ENCODE measurements at places on chromosomes 2 and 18.

GRCh38 chr18:45462179-45462578, 153.1 kb upstream of the SLC14A2 start:
- DNase-seq = no peak

GRCh38 chr2:241506793-241507429, 1.5 kb downstream of the STK25 start:
- DNase-seq = no peak

- no peak for DNase-seq
Measured at GRCh38 chr2:202165945-202166344, 72.5 kb downstream of the SUMO1 start.

GRCh38 chr18:10526561-10526949, 728 bp downstream of the NAPG start:
- DNase-seq = no peak

DNA sequence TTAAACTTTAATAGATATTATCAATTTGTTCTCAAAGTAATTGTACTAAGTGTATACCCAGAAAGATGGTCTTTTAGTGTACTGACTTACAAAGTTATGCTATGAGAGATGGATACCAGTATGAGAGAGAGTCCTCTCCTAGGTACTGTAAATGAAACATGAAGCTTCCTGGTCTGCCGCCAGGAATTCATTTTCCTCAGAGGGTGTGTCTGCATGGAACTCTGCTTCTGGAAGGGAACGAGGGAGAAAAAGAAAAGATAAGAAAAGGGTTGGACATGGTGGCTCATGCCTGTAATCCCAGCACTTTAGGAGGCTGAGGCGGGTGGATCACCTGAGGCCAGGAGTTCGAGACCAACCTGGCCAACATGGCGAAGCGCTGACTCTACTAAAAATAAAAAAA, 2.2 kb upstream of the SSB start:
- no peak for DNase-seq

DNA sequence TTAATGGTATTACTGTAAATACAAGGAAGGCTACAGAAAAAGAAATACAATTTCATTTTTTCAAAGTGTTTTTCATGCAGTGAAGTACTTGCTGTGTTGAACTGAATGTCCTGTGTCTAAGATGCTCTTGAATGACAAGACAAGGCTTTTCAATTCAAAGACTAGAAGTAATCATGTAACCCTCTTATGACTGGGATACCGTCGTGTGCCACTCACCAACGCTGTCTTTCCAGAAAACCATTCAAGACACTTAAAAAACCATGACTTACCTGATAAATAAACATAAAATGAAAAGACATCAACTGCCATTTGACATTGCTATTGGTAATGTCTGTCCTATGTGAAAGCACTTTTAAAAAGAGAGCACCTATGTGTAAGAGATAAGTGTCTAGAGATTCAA, 183.1 kb upstream of the DPP10 start:
- DNase-seq = no peak

DNA sequence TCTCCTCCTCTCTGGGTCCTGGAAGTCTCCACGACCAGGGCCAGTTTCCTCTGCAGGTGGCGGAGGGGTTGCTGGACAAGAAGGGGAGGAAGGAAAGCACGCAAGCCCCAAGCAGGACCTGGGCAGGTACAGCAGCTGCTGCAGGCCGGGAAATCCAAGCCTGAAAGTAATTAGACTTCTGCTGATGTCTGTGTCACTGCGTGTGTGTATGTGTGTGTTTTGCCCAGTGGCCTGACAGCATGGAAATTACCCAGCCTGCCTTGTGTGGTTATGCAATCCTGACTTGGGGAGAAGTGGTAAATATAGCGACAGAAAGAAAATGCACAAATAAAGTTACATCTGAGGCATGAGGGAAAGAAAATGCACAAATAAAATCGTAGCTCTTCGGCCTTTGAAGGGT, 121.8 kb upstream of the ZBTB14 start:
- peak; percentile 41 for DNase-seq

- no peak for DNase-seq
Measured at GRCh38 chr2:112618383-112618782, 27.4 kb upstream of the SLC20A1 start.

DNA sequence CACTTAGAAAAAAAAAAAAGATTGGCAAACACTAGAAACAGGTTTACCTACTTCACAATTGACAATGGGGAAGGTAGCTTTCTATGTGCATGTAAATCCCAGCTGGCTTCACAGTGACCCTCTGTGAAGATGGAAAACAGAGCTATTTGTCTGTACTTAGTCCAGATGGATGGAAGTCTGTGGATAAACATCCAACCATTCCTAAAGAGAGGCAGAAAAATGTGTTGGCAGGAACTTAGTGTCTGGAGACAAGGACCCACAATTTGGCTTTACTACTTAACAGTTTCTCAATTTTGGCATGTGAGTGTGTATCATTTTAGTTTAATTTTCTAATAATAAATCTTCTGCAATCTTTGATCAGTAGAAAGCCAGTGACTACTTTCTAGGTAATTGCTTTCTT, 154.4 kb downstream of the RAD51AP2 start:
- DNase-seq = no peak

- no peak for DNase-seq
Measured at GRCh38 chr18:5429681-5430080, 114.1 kb downstream of the EPB41L3 start.

DNA sequence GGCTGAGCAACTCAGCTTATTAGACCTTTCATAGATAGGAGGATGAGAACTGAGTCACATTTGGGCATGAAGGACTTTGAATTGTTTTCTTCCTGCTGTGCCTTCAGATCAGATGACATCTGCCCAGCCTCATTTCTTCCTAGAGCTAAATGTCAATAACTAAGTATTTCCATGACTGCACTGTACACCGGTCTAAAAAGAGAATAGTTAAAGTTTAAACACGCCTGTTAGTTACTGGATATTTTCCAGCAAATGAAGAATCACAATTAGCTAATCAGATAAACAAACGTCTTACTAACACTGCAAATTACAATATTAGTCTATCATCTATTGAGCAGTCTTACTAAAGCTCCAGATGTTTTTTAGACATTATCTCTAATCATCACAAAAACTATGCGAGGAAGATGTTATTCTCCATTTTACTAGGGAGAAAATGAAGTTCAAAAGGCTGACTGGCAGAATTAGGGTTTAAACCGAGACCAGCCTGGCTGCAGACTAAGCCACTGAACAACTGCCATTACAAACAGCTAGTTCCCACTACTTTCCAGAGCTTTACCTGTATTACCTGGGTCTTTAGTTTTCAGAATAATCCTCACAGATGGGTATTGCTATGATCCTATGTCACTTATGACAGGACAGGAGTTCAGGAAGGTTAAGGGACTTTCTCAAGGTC, 69.4 kb upstream of the ZNF397 start:
- no peak for DNase-seq

DNA sequence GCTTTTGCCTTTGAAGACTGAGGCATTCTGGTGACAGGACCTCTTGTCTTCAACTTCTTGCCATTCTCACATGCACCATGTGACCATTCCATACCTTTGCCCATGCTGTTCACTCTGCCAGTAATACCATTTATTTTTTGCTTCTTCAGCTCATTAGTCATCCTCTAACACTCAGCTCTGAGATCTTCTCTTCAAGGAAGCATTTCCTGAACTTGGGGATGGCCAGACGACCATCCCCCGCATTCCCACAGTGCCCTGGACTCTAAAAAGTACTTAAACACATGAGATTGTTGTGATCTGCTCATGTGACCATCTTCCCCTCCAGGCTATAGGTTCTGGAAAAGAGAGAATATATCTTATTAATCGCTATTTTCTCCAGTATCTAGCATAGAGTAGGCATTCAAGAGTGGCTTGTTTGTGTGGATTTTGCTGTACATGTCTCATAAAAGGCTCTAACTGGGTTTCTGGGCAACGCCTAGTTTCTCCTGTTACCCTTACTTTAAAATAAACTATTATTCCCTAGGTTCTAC, 33.9 kb downstream of the PAX3 start:
- no peak for DNase-seq

DNA sequence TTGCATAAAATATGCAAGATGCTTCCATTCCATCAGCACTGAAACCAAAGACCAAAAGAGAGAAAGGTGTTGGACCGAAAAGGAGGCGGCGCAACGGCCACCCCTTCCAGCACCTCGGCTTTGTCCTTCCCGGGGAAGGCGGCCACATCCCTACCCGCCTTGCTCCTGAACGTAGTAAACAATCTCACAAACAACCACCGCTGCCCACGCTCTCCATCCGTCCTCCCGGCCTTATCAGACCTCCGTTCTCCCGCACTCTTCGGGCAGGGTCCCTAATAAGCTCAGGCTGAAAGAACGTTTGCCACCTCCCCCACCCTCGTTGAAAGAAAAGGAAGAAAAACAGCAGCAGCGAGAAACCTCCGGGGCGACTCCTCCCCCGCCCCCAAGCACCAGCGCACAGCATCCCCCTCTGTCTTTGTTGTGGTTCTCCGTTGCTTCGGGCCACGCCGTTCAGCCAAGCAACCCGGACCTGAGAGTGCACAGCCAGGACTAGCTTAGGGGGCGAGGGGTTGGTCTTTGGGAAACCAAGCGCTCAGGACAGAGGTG, 4.4 kb downstream of the EVX2 start:
- no peak for DNase-seq

GRCh38 chr18:55289775-55290174, 298.2 kb downstream of the TCF4 start:
- DNase-seq = no peak

GRCh38 chr2:25707927-25708590, 34.7 kb upstream of the DTNB start:
- no peak for DNase-seq

- DNase-seq = no peak
Measured at GRCh38 chr2:238453842-238454241, 27.1 kb downstream of the ASB1 start.

GRCh38 chr2:96109361-96109680, 7.0 kb downstream of the ADRA2B start:
- no peak for DNase-seq

DNA sequence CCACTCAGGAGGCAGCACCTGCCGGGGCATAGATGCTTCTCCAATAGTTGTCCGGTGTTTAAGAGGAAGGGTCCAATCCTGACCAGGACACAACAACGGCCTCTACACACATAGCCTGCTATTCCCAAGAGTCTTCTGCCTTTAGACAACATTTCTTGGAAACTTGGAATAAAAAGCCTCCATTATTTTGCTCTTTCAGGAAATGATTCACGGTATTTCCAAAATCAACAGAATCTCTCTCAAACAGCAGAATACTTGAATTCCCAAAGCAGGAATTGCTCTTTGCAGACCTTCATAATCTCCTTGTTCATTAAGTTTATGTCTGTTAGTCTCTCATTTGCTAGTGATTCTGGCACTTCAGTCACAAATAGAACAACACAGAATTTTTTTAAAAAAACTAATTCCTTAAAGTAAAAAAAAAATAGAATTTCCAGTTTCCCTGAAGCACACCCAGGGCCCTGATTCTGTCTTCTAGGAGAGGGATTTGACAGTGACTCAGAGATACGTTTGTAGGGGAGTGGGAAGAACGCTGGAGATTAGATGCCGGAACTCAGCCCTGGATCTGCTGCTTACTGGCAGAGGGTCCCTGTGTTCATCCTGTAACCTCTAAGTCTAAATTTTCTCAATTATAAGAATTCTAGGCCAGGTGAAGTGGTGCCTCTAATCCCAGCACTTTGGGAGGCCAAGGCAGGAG, 74.7 kb downstream of the NAB1 start:
- no peak for DNase-seq

GRCh38 chr2:197122821-197123220, 187.8 kb downstream of the ANKRD44 start:
- DNase-seq = no peak

DNA sequence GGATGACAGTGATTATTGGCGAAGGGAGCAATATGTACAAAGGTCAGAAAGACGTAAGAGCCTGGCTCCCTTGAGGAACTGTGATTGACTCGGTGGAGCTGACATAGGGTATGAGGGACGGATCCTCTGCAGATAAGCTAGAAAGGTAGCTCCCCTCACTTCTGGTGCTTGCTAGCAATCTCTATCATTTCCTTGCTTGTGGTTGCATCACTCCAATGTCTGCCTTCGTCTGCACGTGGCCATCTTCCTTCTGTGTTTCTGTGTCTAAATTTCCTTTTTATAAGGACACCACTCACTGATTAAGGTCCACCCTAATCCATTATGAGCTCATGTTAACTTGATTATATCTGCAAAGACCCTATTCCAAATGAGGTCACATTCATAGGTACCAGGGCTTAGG, 22.9 kb upstream of the LMAN1 start:
- no peak for DNase-seq

GRCh38 chr2:29894822-29895614, 26.4 kb downstream of the ALK start:
- DNase-seq = no peak

- no peak for DNase-seq
Measured at GRCh38 chr2:2245500-2245899, 85.6 kb downstream of the MYT1L start.

DNA sequence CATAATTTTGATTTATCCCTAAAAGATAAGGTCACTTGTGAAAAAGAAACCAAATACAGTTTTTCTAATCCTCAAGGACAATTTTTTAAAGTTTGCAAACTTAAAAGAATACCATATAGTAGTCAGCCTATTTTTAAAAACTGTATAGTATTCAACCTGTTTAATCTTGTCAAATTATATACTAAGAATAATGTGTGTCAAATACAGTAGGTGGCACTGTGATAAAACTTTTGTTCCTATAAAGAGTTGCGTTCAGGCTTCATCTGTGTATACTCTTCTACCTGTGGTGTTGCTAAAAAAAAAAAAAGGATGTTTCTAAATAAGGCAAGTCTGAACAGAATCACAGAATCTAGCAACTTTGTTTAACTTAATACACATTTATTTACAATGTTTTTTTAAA, 68.6 kb downstream of the CCDC138 start:
- no peak for DNase-seq

Data from head of caudate nucleus (tissue), 42 donors.